ENCODE measurements at places on chromosomes 5 and 9.
A peak's percentile ranks its signal among the peaks of the same experiment; 100 is the strongest.

- DNase-seq, result no peak
These were observed 498.8 kb downstream of the ARHGEF28 start for GRCh38 chr5:74124826-74125225.

- DNase-seq, result peak; percentile 21
These were observed 205.9 kb upstream of the TMEM161B start for GRCh38 chr5:88474574-88474973.

- no peak for DNase-seq
These were observed 896.6 kb downstream of the TLE1 start for GRCh38 chr9:80792726-80793125.

- DNase-seq, result no peak
These were observed 10.7 kb downstream of the OR1L8 start for GRCh38 chr9:122572456-122572855.

DNA sequence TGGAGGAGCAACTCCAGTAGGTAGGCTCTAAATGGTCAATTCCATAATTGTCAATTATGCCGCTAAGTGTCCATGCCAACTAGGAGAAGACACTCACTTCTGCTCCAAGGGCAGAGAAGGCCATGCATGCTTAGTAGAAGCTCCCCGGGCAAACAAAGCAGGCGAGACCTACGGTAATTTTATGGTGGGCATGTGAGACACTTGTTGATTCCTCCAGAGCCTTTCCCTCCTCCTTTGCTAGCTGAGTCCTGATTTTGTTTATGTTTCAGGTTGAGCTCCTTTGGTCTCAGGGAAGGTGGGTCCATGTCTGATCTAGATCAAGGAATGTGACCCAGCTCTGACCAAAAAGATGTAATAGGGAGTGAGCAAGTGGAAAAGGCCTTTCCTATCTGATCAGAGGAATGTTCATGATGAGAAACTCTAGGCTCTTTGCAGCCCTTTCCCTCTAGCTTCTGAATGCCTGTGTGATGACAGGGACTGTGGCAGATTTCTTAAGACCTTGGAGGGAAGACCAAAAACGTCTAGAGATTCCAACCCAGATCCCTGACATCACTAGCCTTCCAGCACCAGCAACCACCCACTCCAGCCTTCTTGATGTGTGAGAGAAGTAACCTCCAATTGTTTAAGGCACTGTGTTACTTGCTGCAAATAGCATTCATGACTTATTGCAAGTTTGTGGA lies 7.7 kb upstream of the CPEB4 start:
- no peak for DNase-seq

- no peak for DNase-seq
These were observed 57.6 kb downstream of the NLN start for GRCh38 chr5:65779643-65780042.

DNA sequence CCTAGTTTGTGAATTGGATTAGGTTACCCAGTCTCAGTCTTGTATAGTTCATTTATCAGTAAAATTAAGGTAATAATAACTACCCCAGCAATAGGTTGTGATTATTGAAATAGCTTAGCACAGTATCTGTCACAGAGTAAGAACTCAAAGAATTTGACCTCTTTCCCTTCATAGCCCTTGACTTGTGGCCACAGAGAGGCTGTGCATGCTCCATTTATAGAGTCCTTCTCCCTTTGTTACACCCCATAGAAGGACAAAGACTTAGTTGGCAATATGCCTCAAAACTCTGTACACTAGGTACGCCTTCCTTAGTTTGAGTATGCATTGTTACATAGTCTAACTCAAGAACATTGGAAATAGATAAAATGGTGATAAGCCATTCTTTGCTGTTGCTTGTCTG lies 257.2 kb downstream of the KCTD16 start:
- DNase-seq, result no peak

- no peak for DNase-seq
These were observed 61.9 kb downstream of the NSD1 start for GRCh38 chr5:177195307-177195952.

GRCh38 chr5:120684213-120684612 lies 220.1 kb downstream of the PRR16 start:
- no peak for DNase-seq

- DNase-seq, result no peak
These were observed 476.5 kb downstream of the PLK2 start for GRCh38 chr5:57983426-57983825.

DNA sequence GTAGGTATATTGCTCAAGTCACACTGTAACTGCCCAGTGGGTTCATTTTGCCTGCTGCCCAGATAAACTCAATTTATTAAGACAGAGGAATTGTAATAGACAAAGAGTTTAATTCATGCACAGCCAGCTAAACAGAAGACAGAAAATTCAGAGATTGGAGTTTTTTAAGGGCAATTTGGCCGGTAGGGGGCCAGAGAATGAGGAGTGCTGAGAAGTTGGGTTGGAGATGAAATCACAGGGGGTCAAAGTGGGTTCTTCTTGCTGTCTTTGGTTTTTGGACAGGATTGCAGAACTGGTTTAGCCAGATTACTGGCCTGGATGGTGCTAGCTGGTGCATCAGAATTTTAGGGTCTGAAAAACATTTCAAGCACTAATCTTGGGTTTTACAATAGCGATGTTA lies 20.7 kb upstream of the IL33 start:
- DNase-seq, result peak; percentile 3

DNA sequence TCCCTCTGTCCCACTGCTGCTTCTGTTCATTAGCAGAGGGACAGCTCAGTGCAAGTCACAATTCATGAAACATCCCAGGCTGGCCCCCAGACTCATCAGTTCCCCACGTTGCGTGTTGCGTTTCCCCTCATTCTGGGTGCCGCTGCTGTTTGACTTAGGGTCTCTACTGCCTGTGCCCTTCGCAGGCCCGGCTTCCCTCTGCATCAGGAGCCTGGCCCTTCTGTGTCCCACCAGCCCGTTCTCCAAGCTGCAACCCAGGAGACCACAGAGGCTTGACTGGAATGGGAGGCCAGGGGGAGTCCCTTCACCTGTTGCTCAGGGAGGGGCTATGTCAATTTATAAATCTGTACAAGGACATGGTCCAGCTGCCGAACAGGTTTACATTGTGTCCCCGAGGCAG lies 53.9 kb upstream of the SUSD3 start:
- DNase-seq, result no peak

DNA sequence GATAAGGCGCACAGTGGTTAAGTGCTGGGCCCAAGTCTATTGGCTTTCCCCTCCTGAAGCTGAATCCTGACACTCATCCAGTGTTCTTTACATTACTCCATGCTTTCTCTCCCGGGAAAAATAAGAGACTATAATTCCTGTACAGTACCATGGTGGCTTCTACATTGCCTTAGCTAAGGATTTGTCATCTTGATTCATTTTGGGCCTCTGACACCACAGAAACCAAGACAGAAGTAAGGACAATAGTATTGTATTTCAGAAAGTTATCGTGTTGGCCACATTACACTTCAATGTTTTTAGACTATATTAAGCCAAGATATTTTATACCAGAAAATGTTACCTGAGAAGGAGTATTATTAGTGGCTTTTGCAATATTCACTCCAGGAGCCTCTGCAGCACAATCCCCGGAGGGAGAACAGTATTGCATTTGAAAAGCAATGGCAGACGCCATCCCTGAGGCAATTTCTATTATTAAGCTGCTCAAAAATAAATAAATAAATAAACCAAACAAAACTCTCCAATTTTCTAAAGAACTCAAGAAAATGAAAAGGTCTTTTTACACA lies 267.9 kb downstream of the ENC1 start:
- DNase-seq, result no peak

GRCh38 chr5:109281136-109281690 lies 128.6 kb downstream of the PJA2 start:
- DNase-seq, result no peak

GRCh38 chr5:41961736-41962135 lies 36.7 kb downstream of the FBXO4 start:
- no peak for DNase-seq

DNA sequence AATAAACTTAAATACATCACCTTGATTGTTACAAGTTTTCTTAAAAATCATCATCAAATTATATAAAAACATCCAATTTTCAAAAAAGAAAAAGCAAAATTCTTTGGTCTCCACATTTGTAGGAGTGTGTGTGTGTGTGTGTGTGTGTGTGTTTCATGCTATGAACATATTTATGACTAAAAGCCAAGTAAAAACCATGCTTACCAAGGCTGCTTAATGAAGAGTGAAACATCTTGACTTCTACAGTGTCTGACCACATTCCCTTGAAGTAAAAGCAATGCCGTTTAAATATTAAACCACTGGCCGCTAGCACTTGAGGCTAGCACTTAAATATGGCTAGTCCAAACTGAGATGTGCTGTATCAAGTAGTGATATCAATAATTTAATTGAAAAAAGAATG lies 549.1 kb upstream of the CCNG1 start:
- DNase-seq, result no peak

DNA sequence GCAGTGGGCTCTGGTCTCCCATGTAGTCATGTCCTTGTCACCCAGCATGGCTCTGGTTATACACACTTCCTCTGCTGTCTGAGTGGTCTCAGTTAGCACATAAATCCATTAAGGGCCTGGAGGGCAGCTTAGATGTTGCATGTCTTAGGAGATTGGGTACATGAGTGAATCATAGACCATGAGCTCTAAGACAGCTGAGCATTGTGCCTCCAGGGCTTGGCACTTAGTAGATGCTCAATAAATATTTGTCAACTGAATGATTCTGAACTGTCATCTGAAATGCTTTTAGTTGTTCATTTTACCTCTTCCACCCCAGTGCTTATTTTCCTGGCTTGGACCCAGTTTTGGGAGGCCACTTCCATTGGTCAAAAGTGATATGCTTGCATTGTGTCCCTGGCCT lies 135.6 kb downstream of the BOD1 start:
- DNase-seq, result no peak

- DNase-seq, result no peak
These were observed 8.3 kb downstream of the PPIC start for GRCh38 chr5:123028222-123028621.

DNA sequence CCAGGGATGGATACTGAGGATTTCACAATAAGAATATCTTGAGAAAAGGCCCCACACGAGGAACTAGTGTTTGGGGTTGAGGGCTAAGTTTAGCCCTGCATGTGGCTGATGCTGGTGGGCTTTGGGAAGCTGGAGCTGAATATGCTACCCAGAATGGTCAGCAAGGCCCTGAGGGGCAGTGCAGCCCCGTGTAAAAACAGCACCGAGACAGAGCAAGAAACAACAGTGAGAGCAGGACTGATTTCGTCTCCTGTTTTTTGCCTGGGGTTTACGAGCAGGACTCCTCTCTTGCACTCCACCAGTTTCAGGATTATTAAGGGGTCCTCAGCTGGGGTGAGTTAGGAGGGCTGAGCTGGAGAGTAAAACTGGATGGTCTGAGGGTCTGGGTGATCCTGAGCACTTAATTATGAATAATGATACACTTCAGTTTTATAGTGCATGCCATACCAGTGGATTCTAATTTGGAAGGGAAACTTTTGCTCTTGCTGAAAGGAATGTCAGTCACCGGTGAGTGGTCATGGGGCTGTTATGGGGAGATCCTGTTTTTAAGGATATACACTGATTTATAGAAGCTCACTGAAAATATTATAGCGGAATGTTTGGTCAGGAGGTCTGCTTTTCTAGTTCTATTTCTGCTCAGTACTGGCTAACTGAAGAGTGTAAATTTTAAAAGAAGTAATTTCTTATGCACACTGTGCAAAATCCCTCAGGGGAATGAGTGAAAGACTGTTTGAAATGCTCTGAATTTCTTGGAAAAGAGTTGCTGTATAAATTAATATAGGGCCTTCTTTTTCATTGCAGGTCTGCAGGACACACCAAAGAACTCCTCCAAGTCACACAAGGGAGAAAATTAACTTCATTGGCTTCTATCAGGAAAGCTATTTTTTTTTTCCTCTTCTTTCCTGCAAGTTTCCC lies 42.7 kb upstream of the NFIB start:
- no peak for DNase-seq

- no peak for DNase-seq
These were observed 224.8 kb downstream of the FAM114A2 start for GRCh38 chr5:153813901-153814300.

- no peak for DNase-seq
These were observed 1584.3 kb upstream of the NUDT12 start for GRCh38 chr5:105146867-105147266.

- DNase-seq, result peak; percentile 86
These were observed 4.5 kb downstream of the DUSP1 start for GRCh38 chr5:172766287-172767108.

DNA sequence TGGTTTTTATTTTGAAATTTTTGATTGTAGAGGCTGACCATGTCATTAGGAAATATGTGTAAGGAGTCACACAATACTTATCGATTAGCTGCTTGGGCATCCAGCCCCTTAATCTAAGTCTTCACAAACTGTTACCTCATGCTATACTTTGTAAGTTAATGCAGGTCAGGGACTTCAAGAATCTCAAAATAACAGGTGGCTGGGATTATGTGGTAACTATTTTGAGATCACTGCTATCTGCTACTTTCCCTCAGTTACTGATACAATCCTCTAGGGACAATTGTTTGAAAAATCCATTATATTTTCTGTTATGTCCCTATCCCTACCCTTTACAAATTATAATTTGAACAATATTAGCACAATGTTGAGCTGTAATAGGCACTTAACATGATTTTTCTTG lies 21.7 kb downstream of the FTMT start:
- DNase-seq, result no peak

GRCh38 chr5:157050050-157050449 lies 8.9 kb downstream of the HAVCR1 start:
- DNase-seq, result no peak

DNA sequence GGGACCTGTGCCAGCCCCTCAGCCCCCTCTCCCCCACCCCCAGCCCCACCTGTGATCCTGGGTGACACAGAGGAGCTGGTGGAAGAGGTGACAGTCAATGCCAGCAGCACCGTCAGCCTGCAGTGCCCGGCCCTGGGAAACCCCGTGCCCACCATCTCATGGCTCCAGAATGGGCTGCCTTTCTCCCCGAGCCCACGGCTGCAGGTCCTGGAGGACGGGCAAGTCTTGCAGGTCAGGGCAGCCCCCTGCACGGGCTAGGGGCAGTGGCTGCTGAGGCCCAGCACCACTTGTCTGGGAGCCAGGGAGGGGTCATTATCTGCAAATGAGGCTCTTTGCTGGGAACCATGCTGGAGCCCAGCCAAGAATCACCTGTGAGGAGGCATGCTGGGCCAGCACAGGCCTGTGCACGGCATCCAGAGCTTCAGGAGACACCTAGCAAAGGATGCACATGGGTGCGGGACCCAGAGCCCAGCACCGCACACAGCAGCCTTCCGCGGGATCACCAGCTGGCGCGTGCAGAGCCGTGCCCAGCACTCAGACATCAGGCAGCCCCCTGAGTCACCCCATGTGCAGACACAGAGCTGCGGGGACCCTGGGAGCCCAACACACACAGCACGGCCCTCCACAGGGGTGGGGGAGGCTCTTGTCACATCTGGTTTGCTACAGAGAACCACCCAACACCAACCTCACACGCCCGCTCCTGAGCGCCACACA lies 62.0 kb upstream of the ASS1 start:
- no peak for DNase-seq

DNA sequence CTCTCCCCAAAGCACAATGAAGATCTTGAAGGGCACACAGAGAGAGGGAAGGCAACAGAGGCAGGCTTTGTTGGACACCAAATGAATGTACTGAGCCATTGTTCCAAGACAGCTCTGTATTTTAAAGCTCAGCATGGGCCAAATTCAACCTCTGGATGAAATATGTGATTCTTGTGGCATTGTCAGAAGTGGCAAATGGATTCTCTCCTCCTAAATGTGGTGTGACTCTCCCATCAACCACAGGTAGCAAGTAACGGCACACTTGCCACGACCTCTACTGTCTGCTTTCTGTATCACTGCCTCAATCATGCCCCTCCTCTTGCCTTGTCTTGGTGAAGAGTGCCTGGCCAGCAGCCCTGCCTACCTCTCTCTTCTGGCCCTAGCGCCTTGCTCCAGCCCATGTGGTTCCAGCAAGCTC lies 6.1 kb upstream of the MOB3B start:
- DNase-seq, result no peak
